ENCODE measurements at places on chromosomes 7 and 10.

DNA sequence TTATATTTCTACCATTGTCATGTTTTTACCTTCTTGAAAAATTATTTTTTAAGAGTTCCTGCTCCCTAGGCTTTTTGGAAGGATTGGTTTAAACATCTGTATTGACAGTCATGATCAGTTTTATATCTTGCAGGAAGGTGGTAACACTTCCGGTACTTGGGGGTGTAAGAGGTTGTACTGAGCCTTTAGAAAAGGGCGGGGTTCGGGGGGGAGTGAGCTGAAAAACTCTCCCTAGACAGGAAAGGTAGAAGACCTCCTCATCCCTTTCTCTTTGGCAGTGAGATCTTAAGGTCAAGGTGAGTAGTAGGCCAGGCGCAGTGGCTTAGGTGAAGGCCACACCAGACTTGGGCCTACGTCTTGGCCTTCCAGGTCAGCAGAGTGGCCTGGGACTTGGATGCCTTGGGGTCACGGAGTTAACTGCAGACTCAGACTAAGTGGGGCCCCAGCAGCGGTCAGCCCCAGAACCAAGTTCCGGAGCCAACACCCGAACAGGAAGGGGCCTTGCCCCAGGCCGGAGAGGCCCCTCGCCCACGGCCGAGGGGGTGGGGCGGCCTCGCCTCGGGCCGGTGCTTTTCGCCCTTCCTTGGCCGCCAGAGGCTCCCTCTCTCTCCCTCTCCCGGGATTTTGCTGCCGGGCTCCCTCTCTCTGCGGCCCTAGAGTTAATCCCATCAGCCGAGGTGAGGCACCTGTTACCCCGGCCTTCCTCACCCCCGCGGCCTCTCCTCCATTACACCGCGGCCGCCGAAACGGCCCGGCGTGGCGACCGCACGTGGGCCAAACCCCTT, at the start of gene PPP1R9A:
PPP1R9A (plus strand) TSS at position 569 of the 785 bp plus-strand sequence. CDS start 2,520 bp downstream, outside the sequence.
- DNase-seq = no peak

GRCh38 chr10:124138883-124139348, 45.5 kb upstream of the CHST15 start:
- no peak for DNase-seq

DNA sequence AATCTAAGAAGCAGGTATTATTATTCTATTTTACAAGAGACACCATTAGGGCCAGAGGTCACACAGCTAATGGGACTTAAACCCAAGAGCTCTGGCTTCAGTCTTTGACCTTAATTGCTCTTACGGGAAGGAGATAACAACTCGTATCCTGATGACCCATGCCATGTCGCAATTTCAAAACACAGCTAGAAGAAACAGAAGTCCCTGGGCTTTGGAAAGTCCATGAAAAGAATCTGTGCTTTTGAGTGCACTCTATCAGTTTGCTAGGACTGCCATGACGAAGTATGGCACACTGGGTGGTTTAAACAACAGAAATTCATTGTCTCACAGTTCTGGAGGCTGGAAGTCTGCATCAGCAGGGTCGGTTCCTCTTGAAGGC, 247.8 kb upstream of the AOAH start:
- no peak for DNase-seq

GRCh38 chr7:136923111-136923667, 54.7 kb downstream of the CHRM2 start:
- no peak for DNase-seq

DNA sequence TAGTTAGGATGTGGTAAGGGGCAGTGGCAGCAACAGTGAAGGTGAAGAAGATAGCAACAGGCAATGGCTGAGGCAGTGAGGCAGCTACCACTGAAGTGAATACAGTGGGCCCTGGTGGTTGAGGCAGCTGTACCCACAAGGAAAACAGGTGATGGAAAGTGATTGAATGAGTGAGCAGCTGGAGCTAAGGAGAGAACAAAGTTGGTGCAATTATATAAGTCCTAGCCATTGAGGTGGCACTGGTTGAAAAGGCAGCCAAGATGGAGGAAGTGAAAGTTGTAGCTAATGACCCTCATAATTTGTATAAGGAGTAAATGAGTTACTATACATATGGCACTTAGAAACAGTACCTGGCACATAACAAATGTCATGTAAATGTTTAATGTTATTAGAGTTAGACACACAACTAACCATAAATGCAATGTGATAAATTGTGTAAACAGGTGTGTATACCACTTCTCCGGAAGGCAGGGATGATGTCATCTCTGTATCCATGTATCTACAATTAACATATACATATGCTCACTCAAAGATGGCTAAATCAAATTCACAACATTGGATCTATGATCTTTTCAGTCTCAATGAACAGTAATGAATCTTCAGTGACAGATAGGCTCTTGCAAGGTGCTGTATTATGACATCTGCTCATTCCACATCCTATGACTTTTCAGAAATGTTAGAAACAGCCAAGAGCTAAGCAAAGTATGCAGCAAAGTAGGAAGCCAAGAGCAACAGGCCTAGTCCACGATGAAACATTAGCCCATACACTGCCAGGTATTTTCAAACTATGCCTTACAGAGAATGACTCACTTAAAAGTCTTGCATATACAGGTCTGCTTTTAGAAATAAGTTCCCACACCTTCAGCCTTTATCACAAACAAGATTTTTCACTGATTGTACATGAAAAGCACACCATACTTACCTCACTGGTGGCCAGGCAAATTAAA, 10.7 kb downstream of the XPNPEP1 start:
- DNase-seq = no peak

- no peak for DNase-seq
These were observed 305.8 kb downstream of the PLXNA4 start for GRCh38 chr7:132270517-132270916.

- DNase-seq = no peak
These were observed 128.9 kb downstream of the DGKI start for GRCh38 chr7:137717811-137718271.

- DNase-seq = no peak
These were observed 671 bp upstream of the PAPSS2 start for GRCh38 chr10:87658858-87659555.

GRCh38 chr10:11444531-11445228, 166.8 kb downstream of the USP6NL start:
- no peak for DNase-seq

- no peak for DNase-seq
These were observed 595 bp upstream of the SFXN4 start for GRCh38 chr10:119166118-119166500.

GRCh38 chr7:21172800-21173199, 255.1 kb upstream of the SP4 start:
- no peak for DNase-seq

DNA sequence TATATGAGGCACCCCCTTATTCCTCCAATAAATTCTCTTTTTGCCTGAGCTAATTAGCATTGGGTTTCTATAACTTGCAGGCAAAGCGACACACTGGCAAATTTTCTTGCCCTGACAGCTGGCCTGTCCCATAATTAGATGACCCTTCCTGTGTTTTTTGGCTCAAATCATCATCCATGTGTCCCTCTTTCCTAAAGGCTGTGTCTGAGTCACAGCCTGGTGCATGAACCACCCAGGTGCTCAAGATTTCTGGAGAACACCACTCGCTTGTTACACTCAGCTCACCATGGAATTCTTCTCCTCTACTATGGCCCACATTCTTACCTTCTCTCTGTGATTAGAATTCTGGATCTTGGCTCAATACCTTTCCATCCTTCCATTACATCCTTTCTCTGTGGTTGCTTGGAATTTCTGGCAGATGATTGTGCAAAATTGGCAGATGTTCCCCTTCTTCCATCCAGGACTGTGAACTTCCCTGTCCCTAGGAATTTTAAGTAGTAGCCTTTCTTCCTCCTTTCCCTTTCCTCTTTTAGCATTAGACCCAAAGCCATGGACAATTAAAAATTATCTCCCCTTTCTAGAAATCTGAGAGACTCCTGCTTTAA, 116.0 kb upstream of the ANKRD1 start:
- no peak for DNase-seq

DNA sequence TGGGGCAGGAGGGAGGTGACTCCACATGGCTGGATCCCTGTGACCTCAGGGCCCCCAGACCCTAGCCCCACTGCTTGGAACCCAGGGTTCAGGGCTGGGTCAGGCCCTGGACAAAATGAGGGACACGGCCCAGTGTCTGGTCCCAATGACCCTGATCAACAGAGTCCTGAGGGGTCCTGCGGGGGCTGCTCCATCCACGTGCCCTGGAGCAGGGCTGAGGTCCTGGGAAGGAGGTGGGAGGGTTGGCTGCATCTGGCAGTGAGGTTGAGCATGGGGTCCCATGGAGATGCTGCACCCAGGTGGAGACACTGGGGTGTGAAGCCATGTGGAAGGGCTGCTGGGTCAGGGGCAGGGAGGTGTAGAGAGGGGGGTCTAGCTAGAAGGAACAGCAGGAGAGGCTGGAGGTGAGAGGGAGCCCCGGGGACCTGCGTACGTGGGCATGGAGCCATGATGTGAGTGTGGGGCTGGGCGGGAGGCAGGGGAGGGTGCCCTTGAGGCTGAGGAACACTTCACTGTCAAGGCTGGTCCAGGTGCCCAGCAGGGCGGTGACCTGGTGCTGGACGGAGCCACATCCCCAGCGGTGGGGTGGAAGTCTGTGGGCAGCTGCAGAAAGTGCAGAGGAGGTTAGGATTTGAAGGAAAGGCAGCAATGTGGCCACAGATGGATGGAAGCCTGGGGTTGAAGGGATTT, 604 bp downstream of the SCART1 start:
- no peak for DNase-seq

- DNase-seq = no peak
These were observed 61.6 kb upstream of the PHF14 start for GRCh38 chr7:10912077-10912476.

- DNase-seq = no peak
These were observed 3.8 kb upstream of the KAT6B start for GRCh38 chr10:74822521-74823089.

GRCh38 chr7:146654048-146654447, 537.4 kb downstream of the CNTNAP2 start:
- no peak for DNase-seq

GRCh38 chr7:13031468-13031867, 344.0 kb downstream of the ARL4A start:
- no peak for DNase-seq

- no peak for DNase-seq
These were observed 1.8 kb upstream of the PDGFA start for GRCh38 chr7:521221-522070.

All from GM12864 (cell line).